ENCODE measurements at places on chromosomes 12 and 14.

GRCh38 chr12:31263661-31264060 is 62.3 kb downstream of the SINHCAF start:
- DNase-seq: no peak

DNA sequence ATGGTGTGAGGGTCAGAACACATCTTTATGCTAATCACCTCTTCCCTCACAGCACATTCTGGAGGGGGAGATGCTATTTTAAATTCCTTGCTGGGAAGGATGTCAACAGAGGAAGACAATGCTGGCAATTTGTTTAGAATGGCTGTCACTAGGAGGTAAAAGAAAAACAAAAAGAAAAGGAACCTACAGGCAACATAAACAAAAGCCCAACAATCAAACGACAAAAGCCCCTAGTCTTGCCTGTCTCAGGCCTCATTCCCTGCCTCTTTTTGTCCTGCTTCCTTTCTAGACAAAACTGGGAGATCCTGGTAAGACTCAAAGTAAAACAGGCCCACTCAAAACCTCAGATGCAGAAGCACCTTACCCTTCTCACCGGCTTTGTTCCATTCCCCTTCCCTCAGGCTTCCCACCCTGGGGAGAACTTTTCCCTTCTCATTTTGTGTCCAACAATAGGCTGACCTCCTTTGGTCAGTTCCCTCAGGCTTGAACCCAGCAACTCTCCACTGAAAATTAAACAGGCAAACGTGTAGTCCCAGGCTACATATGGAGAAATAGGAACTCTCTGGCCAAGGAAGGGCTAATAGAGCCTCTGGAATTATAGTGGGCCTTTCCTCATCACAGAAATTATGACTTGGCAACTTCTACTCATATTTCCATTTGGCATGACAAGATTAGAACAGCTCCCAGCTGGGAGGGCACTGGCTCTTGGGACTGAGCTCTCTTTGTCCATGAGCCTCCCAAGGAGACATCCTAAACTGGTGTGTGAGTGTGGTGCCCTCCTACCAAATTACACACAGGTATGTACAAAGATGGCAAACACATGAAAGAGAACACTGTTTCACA is 193.0 kb downstream of the MON2 start:
- no peak for DNase-seq

DNA sequence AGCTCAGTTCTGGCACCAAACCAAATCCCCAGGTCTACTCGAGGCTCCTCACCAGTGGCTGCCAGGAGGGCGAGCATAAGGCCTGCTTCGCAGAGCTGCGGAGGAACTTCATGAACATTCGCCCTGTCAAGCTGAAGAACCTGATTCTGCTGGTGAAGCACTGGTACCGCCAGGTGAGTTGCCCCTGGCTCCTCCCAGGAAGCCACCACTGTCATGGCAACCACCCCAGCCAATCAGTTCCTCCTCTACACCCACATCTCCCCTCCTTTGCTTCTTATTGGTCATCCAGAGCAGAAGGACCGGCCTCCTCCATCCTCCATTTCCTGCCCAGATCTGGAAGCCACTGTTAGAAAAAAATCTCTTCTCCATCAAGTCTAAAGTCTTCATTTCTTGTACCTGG is 17.2 kb upstream of the OAS2 start:
- DNase-seq: no peak

DNA sequence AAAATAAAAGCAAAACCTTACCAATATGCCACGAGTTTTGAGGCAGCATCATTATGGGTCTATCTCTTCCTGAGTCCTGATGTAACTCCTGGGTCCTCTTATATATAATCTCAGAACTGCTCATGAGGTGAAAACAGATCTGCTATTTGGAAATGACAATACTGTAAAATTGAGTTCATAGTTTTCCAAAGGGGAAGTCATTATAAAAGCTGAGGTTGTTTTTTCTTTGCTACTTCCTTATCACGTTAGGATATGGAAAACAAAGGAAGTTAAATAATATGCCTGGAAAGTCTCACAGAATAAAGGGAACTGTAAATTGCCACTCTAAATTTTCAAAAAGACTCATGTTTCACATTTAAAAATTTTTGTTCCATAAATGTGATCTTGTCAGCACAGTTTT is at the start of gene CD163L1:
TSS of gene CD163L1 (minus strand) at position 78 of the 400 bp plus-strand sequence. CDS start at position 52, 26 bp downstream.
- DNase-seq: no peak

Data from A549 (cell line).